Lower lobe of right lung (tissue), 2 donors: ENCODE measurements at places on chromosomes 1 and 21. TPM values are rescaled to one million over a fixed set of nuclear protein-coding genes. Genes with fewer than 3 reads are reported as not detected.

- DNase-seq = no peak
Observed at GRCh38 chr1:245330951-245331350, 176.2 kb downstream of the KIF26B start.

DNA sequence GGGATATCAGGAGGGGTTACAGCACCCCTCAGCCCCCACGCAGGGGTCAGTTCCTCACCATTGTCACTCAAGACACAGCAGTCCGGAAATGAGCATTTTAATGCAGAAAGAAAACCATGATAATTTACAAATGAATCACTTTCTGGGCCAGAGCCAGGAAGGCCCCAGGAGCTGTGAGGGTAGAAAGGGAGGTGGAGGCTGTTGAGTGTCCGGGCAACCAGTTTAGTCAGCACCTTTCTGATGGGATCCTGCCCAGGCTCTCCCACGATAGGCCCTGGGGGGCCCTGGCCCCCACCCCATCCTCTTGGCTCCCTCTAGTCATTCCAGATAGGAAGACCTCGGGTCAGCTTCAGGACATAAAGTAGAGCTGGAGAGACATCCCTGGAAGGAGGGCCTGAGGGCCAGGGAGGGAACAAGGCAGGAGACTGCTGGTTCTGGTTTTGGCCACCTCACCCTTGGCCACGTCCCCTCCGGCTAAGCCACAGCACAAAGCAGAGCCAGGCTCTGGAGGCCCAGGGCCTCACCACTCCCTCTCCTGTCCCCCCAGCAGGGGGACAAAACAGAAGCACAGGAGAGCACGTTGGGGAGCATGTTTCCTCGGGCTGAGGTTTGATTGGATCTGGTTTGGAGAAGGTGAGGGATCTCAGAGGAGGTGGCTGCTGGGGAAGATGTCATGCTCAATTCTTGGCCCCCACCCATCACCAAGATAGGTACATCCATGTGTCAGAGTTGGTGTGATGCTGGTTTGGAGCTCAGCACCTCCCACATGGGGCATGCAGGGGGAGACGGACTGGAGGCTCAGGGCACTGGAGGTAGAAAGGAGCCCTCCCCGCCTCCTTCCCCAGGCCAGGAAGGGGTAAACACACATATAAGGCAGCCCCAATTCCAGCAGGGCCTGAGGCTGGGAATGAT is 20.6 kb downstream of the ETNK2 start:
- no peak for DNase-seq

GRCh38 chr1:221886743-221887414 is 145.0 kb upstream of the DUSP10 start:
- peak; percentile 50 for DNase-seq

LCE3E gene
- not detected for total RNA-seq

SPRR2A gene
- total RNA-seq = not detected

CFAP57 gene
- 4.1 TPM for total RNA-seq

MYBPH gene
- not detected for total RNA-seq

GRCh38 chr1:70044832-70045231 is 160.5 kb downstream of the LRRC40 start:
- no peak for DNase-seq

DNA sequence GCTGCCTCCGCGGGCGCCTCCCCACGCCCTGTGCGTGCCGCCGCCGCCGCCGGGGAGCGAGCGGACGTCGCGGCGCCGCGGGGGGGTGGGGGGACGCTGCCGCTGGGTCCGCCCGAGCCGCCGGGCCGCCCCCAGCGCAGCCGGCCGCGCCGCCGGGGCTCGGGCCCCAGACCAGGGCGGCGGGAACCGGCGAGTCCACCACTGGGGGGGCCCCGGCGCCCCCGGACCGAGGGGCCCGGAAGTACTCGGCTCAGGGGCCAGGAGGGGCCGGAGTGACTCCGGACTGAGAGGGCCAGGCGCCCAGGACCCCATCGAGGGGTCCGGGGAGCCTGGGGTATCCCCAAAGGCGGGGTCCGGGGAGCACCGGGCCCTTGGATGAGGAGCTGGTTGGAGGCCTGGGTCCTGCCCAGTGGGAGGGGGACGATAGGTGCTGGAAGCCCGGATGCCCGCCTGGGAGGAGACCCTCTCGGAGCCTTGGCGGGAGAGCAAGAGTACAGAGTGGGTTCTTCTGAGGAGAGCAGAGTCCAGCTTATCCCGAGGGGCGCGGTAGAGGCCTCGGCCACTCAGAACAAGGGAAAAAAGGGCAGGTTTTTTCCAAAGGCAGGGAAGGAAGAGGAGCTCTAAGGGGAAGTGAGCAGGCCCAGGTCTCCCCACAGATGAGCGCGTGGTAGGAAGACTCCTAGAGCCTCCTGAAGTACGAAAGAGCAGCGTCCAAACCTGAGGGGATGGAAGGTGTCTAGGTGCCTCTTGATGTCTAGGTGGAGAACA is 556 bp downstream of the GMEB1 start:
- peak; percentile 78 for DNase-seq

FCMR gene
- total RNA-seq = 6.8 TPM

GRCh38 chr1:97767381-97767780 is 153.5 kb downstream of the DPYD start:
- no peak for DNase-seq

- no peak for DNase-seq
Observed at GRCh38 chr1:161998811-161999210, 24.9 kb downstream of the OLFML2B start.

- no peak for DNase-seq
Observed at GRCh38 chr21:16568244-16568643, 838.5 kb downstream of the USP25 start.

DNA sequence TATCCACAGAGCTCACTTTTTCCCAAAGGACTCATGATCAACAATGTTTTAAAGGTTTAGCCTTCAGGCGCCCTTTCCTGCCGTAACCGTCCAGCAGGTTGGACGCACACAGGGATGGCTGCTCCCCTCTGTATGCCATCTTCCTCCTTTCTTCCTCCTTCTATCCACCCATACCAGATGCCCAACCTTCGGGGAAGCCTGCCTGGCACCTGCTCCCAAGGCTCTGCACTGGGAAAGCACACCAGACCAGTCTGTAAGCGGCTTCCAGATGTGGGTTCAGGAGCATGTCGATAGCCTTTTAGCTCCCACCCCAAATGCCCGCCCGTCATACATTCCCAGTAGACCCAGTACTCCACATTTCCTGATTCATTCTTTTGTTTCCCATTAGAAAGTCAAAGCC is 52.9 kb downstream of the STUM start:
- no peak for DNase-seq

UHMK1 gene
- 56.4 TPM for total RNA-seq

- no peak for DNase-seq
Observed at GRCh38 chr1:84377480-84378095, 20.7 kb upstream of the DNASE2B start.

DNA sequence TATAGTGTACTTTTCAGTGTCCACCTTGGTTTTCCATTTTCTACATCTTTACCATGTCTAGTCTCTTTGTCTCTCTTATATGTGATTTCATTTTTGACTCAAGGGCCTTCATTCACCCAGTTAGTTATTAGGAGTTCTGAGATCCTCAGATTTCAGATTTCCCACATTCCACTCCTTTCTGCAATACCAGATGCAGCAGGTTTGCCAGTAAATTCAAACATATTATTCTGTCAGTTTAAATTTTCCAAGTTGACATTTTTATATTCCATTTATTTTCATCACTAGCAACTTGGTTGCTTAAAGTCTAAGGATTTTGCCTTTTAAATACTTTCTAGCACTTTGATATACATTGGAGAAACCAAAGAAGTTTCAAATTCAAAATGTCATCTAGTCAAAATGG is 42.4 kb downstream of the ABL2 start:
- DNase-seq = no peak

- no peak for DNase-seq
Observed at GRCh38 chr1:244371242-244372141, 80.2 kb downstream of the ADSS2 start.

DNA sequence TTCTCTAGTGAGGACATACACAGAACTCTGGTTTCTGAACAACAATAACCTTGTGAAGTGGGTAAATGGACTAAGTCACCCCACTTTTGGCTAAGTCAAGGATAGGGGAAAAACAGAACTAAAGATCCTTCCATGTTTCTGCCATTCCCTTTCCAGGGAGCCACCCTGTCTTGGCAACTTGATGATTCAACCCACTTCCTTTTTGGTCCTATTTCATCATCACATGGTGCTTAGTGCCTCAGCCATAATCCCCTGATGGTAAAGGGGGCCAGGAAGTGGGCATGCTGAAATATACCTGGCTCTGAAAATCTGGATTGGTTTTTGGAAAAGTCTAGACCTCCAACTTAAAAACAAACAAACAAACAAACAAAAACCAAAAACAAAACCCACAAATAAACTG is 206.4 kb upstream of the FOXD3 start:
- no peak for DNase-seq

DNA sequence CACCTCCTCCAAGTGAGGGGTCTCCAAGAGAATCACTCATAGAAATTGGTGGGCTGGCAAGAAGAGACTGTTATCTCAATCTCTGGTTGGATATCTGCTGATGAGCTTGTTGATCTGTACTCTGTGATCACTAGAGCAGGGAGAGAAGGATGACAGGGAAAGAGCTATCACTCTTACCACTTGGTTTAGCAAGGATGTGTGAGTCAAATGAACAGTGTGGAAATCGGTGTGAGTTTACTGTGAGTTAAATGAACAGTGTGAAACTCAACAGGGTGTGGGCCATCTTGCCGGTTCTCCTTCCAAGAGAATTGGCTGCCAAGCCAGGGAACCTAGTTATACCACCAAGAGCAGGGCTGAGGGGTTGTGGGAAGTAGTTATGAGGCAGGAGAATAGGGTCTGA is 33.3 kb upstream of the CD1D start:
- no peak for DNase-seq

DNA sequence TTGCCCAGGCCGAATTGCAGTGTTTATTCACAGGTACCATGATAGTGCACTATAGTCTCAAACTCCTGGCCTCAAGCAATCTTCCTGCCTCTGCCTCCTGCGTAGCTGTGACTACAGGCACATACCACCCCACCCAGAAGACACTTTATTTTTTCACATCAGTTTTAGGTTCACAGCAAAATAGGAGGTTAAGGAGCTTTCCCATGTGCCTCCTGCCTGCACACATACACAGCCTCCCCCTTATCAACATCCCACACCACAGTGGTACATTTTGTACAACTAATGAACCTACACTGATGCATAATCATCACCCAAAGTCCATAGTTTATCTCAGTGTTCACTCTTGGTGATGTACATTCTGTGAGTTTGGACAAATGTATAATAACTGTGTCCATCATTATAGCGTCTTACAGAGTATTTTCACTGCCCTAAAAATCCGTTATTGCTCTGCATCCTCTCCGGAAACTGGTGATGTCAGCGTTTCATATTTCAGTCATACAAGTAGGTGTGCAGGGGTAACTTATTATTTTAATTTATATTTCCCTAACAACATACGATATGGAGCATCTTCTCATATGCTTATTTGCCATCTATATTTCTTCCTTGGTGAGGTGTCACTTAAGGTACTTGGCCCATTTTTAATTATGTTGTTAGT is 23.2 kb downstream of the OR13G1 start:
- no peak for DNase-seq

DNA sequence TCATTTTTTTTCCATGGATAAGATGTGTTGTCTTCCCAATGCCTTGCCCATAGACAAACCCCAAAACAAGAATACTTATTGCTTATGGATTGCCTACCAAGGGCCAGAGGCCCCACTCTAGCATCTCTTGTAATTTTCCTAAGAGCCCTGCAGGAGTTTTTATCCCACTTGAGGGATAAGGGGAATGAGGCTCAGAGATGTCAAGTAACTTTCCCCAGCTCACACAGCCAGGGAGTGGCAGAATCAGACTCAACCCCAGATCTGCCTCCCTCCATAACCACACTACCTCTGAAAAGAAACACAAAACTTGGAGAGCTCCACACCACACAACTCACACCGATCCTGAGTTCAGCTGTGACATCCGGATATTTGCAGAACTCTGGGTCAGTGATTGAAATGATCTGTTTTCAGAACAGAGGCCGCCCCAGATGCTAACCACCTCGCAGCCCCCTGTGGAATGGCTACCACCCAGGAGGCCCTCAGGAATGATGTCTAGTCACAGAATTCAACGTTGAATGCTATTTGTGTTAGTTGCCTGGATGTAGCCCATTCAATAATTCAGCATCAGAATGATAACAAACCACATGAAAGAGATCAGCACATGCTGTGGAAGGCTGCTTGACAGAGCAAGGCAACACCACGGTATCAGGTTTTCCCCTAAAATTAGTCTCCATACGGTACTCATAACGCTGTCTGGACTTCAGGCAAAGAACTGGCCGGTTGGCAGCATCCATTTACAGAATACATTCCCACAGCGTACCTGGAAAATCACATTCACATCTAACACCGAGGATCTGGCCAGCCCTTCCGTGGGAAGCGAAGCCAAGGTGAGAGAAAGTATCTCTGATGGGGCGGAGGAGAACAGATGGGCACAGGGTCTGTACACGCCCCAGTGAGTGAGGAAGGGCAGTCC is 231.9 kb downstream of the TOMM20 start:
- DNase-seq = no peak

- peak; percentile 49 for DNase-seq
Observed at GRCh38 chr21:35737899-35738346, 322.4 kb downstream of the SETD4 start.

GRCh38 chr1:181392613-181393220 is 90.6 kb upstream of the CACNA1E start:
- no peak for DNase-seq

DNA sequence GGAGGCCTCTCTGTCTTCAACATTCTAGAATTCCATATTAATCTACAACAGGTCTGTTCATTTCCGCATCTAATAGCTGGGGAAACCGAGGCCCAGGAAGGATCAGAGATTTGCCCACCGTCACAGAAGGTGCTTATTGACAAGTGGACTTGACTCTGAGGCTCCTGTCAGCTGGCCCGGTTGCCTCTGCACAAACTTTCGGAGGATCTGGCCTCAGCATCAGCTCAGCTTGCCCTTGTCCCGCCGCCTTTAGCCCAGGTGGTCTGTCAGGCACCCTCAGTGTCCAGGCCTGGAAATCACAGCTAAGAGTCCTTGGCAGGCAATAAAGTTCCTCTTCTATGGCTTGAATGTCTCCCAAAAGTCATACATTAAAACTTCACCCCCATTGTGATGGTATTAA is 8.2 kb upstream of the RUNX3 start:
- DNase-seq = no peak

SMPDL3B gene
- total RNA-seq = 15.4 TPM

- DNase-seq = no peak
Observed at GRCh38 chr1:5820026-5820421, 172.2 kb downstream of the NPHP4 start.

DNA sequence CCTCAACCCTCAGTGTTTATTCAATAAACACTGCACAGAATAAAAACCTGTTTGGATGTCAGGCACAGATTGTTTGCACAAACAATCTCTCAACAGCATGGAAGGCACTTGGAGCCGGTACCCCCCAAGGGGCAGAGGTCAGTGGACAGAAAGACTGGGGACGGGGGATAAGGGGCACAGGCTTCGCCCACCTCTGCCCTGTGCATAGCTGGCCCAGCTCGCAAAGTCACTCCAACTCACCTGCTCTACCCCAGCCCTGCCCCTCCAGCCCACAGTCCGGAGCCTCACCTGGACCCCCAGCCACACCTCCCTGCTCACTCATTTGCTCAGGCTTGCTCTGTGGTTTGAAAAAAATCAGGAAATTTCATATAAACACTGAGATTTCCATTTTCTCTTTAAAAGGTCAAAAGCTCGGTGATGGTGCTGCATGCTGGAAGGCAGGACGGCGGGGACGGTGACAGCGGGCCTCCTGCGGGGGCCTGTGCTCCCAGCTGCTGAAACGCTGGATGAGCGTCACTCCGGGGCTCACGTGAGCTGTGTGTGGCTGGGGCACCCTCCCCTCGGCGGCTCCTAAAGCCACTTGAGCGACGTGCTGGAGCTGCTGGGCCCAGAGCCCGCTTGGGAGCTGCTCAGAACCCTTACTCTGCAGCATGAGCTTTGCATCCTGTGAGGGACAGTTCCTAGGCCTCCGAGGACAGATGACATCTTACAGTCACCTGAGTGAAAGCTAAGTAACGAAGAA is 54.5 kb downstream of the PRDM15 start:
- DNase-seq = no peak
